Right lung (tissue), 10 donors: ENCODE measurements at places on chromosomes 7 and 10. TPM values are rescaled to one million over a fixed set of nuclear protein-coding genes. Genes with fewer than 3 reads are reported as not detected.

- DNase-seq, result no peak
These were observed 24.6 kb upstream of the ITGA8 start for GRCh38 chr10:15744217-15744865.

DNA sequence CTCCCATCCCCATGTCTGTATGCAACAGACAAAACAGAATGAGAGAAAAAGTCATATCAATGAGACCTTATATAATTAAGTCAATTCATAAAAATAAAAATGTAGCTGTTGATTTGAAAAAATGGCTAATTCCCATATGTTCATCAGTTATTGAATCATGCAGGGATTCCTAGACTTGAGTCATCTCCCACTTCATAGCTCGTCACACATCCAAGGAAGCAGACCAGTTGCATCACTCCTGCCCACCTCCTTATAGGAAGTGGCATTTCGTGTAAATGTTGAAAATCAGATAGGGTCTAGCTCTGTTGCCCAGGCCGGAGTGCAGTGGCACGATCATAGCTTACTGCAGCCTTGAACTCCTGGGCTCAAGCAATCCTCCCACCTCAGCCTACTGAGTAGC is 56.1 kb upstream of the SH2B2 start:
- no peak for DNase-seq

DNA sequence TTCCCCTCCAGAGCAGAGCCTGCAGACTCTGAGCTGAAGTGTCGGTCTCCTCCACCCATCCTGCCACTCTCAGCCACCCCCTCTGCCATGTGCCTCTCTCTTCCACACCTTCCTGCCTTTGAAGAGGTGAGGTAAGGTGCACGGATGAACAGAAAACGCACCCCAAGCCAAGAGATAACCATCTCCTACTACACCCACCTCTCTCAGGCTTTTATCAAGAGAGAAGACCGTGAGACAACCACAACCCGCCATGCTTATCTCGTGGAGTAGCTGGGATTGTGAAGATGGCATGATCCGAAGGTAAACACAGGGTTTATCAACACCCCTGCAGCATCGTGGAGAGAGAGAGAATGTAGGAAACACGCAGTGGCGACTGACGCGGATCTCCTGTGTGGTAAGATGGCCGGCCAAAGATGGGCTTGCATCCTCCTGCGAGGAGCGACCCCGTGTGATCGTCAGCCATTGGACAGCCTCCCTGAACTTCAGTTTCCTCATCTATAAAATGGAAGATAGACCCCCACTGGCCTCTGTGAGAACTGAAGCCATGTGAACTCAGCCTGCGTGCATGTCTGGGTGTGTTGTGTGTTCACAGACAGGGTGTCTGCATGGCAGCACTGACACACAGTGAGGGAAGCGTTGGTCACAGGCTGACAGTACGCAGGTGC is 219.0 kb downstream of the DIP2C start:
- DNase-seq, result no peak

DNA sequence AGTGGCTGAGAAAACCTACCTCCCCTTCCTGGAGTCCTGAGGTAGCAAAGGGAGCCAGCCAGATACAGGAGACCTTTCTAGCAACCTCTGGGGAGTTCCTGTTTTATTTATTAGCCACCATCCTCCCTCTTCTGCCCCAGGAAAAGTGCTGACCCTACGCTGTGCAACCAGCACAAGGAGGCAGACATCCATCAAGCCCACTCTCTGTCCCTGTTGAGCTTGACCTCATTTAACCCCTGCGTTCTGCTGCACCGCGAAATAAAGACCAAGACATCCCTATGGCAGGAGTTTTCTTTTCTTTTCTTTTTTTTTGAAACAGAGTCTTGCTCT is 25.3 kb upstream of the ANKRD2 start:
- no peak for DNase-seq

PON1 gene
- polyA plus RNA-seq, result 0.64 TPM
